SJCRH30 (cell line): ENCODE measurements at places on chromosomes 5 and 9.

DNA sequence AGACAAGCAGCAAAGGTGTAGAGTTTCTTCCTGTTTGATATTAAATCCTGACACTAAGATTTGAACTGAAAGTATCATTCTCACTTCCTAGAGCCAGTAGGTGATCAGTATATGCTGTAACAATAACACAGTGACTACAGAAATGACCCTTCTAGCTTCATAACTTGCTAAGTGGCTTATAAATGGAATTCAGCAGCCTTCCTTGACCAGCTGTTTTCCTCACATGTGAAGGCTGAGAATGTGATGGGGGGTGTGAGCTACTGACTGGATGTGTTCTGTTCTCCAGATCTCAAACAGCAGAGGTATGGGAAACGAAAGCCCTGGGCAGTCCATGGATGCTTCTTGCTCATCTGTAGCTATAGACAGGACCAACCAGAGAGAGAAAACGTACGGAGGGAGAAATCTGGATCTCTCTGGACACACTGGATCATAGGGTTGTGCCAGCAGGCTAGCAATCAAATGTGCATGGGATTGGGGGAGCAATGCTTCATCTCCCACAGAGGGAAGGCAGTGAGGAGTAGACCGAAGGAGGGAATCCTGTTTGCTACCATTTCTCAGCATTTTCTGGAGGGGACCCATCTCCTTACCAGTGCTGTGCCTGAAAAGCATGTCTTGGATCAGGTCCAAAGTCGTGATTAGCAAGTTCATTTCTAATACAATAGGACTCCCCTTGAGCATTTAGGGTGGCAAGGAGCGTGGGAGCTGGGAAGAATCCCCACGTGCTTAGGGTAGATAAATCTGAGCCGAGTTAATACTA, 39.4 kb downstream of the TNFAIP8 start:
- DNase-seq = no peak

- DNase-seq = no peak
Measured at GRCh38 chr5:66742083-66742895, 146.1 kb downstream of the MAST4 start.

DNA sequence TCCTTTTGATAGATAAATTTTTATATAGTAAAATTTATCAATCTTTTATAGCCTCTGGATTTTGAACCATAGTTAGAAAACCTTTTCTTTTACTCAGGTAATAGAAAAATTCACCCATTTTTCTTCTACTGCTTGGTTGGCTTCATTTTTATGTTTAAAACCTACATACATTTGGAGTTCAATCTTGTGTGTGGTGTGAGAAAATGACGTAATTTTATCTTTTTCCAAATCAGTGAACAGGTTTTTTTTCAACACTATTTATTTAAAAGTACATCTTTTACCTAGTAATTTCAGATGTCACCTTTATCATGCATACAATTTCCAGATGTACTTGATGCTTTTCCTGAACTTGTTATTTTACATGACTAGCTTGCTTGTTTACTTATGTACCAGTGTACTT, 200.2 kb downstream of the TRIM36 start:
- no peak for DNase-seq

GRCh38 chr5:116989995-116990394, 415.4 kb upstream of the SEMA6A start:
- peak; percentile 94 for DNase-seq

DNA sequence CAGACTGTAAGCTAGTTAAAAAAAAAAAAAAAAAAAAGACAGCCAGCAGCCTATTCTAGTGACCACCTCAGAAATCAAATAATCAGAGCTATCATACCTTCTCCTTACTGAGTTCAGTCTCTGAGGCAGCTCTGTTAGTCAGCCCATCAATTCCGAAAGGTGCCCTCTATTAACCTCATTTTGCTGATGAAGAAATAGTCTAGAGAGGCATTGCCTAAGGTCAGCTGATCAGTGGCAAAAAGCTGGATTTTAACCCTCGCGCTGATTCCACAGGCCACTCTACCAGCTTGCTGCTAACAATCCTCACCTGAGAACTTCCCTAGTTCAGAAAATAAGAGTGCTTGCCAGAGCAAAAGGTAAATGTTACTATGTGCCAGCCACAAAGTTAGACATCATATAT, 172.0 kb downstream of the DENND1A start:
- DNase-seq = no peak

DNA sequence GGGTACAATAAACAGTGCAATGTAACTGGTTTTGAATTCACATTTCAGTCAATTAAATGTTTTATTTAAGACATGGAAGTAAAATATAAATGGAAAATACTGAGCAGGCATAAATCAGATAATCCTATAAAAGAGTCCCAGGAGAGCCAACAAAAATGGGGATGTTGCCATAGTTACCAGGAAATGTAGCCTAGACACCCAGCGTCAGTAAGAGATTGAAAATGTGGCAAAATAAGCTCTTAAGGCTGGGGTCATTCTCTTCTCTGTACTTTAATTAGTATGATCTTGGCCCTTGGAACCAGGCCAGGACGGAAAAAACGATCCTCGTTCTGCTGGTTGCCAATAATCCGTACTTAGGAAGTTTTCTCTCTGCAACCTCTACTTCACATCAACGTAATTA, 18.9 kb upstream of the RASEF start:
- DNase-seq = no peak

DNA sequence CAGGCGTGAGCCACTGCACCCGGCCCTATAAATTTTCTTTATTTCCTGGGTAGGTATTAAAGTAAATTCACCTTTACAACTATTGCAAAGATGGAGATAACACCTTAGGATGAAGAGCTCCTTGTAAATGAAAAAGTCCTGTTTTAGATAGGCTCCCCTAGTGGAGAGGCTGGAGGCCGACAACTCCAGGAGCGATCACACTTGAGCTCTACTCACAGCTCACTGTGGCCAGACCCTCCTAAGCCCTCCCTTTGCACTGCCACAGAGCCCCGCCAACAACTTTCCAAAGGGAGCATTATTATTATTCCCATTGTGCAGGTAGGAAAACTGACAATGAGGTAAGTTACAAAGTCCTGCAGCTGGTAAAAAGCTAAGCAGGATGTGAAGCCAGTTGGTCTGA, 139.1 kb upstream of the ERCC6L2 start:
- peak; percentile 46 for DNase-seq

DNA sequence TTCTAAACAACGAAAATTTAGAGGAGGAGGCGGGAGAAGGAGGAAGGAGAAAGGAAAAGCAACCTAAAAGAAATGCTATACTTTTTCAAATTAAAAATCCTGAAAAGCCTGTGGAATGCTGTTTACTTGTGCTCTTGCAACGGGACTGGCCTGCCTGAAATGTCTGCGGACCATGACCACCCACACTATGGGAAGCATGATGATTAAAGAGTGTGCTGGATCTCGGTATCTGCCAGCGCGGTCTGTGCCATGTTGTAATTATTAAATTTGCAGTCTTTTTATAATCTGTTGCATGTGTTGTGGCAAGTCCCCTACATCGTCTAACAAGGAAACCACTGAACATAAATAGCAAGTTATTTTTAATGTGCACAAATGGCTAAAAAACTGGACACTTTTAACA, 111.4 kb downstream of the FANCC start:
- peak; percentile 63 for DNase-seq

- peak; percentile 86 for DNase-seq
Measured at GRCh38 chr5:76715736-76716455, at the start of gene F2R. Gene F2R, plus strand, starts transcription at chr5:76716126. Its CDS starts 182 bp downstream, at chr5:76716308.

- peak; percentile 17 for DNase-seq
Measured at GRCh38 chr9:14722391-14723035, at the start of gene CER1. Gene CER1, minus strand, starts transcription at chr9:14722733. Its CDS starts 61 bp downstream, at chr9:14722672.

DNA sequence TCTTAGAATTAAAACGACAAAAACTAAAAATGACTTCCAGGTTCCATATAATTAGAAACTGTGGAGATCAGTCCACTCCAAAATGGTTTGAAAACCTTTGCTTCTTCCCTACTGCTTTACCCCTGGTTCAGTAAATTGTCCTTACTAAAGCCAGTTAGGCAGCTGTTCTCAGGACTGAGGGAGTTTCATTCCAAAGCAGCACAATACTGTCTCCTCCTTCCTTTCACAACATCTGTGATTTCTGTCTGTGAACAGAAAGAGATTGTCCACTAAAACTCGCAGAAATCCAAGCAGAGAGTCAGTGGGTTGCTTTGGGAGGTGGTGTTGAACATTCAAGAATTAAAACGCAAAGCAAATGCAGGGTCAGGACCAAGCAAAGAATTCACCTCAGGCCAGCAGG, 740.8 kb upstream of the ZNF608 start:
- peak; percentile 73 for DNase-seq

DNA sequence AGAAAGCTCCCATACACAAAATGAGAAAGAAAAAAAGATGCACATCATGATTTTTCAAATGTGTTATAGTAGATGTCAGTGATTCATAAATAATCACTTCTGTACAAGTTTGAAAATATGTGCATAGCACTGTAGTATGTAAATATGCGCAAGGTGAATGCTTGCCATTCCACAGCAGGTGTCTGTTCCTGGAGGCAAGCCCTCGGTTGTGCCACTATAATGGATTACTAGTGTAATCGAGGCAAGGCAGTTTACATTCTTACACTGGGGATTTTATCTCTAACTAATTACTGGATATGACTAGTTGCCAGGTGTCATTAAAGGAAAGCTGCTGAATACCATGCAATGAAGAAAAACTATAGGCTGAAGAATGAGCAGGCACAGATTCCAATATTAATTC, 93.6 kb downstream of the ARHGEF28 start:
- DNase-seq = no peak

- DNase-seq = no peak
Measured at GRCh38 chr9:128043467-128043868, 23.7 kb downstream of the NAIF1 start.

DNA sequence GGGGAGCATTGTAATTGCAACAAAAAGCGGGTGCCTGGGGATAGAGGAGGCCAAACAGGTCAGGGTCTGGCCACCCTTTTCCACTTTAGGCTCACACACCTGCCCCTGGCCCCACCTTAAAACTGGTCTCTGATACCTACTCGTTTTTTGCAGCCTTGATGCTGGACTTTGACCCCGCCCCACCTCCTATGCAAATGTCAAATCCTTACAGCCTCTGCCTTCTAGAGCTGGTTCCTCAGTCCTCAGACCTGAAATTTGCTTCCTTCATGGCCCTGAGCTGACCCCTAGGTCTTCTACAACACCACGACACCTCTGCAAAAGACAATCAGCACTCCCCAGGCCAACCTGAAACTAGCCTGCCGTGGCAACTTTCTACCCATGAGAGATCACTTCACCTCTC, 37.7 kb downstream of the SMIM23 start:
- no peak for DNase-seq

DNA sequence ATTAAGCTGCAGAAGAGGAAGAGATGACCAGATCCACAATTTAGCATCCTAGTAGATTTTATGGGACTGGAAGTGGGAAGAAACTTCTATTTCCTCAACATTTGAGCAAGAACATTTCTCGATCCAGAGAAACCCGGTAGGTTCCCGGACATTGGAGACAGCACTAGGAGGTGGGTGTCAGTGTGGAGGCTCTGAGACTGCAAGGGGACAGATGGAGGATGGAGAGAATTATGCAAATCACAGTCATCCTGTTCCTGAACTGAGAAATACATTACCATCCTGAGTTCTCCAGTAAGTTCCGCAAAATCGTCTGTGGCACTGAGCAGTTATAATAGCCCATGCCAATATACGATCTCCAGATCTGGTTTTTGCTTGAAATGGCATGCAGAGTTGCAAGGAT, 25.6 kb downstream of the GLDC start:
- DNase-seq = no peak
